Activated T-cell treated with anti-CD3 and anti-CD28 coated beads for 1 hour (primary cell): ENCODE measurements at places on chromosomes 3 and 15.

GRCh38 chr15:25894371-25894902 lies 31.3 kb upstream of the ATP10A start:
- no peak for DNase-seq

DNA sequence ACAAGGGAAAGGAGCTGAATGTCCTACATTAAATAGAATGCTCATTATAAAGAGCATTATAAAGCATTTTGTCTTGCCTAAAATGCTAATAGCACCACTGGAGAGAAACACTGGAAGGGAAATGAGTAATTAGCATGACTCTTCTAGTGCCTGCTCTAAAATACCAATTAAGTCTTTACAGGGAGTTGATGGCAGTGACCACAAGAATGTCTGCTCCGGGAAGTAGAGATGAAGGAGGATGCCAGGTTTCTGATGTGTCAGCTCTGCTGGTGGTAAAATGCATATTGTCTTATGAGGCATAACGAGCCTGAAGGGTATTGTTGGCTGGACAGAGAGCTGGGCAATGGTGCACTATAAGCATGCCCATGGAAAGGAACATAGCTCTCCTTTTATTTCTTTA lies 49.5 kb downstream of the MYLK start:
- no peak for DNase-seq

- DNase-seq, result no peak
Observed at GRCh38 chr15:41284427-41285177, 47.8 kb downstream of the OIP5 start.

- no peak for DNase-seq
Observed at GRCh38 chr15:67125589-67126502, 60.4 kb downstream of the SMAD3 start.

DNA sequence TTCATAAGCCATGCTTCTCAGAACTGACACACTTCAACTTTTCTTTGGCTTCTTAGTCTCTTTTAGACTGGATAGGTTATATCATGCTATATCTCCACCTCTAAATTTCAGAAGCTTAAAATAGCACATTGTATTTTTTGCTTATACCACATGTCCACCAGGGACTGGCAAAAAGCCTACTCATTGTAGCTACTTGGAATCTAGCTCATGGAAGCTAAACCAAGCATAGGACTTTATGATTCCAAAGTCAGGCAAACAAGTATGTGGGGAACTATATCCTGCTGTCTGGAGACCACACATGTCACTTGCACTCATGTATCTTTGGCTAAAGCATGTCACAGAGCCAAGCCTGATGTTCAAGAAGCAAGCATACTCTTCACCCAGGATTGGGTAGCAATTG lies 245.0 kb upstream of the RASGRP1 start:
- DNase-seq, result no peak

GRCh38 chr15:31605467-31605931 lies 278.9 kb downstream of the KLF13 start:
- no peak for DNase-seq

DNA sequence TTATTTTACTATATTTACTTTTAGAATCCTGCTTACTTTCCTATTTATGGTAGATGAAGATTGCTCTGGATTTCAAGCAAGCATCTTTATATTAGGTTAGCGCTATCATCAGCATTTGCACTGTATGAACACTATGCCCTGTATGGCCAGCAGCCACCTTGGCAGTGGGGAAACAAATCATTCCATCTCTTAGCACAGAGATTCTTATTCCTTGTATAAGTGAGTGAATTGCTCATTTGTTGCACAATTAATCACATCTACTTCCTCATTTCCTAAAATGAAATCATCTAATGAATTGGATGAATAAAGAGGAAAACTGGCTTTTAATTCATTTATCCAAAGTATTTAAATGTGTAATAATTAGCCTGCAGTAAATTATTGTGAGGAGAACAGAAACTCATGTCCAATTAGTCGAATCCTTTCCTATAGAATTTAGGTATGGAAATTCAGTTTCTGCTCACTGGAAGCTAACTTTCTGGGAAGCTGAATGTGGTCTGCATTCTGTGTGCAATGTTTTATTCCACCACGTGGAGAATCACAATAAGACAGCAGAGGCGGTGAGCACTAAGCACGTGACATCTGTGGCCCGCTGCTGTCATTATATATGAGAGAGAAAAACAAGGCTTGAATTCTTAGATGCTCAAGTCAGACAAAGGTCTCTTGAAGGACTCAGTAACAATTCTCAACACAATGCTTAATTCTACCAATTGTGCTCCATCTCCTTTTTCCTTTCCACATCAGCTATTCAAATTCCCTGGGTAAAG lies 93.4 kb downstream of the PEX5L start:
- no peak for DNase-seq

GRCh38 chr3:38602576-38603250 lies 46.8 kb downstream of the SCN5A start:
- DNase-seq, result no peak

DNA sequence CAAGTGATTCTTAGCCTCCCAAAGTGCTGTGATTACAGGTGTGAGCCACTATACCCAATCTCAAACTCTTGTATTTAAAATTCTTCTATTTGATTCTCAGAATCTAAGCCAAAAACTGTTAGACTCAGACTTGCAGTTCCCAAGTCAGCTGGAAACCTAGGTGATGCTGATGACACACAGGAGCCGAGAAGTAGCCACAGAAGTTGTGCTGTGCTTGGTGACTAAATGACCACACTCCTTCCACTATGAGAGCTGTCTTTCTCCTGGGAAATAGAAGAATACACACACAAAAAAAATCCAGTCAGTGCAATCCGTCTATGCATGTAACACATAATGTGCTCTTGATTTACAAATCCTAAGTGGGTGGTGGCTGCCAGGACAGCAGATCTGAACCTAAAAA lies 33.9 kb downstream of the ILDR1 start:
- no peak for DNase-seq

DNA sequence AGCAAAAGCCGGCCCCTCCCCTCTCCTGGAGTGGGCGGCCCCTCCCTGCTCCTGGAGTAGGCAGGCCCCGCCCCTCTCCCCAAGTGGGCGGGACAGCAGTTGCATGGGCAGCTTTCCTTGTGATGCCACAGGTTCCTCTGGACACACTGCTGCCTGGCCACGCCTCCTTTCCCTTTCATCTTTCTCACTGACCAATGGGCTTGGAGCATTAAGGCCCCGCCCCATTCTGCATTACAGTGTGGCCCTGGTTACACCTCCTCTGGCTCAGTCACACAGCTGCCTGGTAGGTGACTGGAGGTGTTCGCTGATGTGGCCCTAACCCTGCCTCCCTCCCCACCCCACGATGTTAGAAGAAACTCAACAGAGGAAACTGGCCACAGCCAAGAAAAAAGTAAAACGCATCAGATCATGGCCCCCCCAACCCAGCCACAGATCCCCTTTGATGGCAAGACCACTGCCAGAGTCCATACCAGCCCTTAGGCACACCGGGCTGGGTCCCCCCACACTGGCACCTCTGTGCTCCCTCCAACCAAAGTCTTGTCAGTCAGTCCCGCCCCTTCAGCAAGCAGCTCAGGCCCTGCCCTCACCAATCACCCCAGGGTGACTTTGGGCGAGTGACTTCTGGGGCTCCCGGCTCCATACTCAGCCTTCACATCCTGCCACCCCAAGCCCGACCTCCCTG lies 84.3 kb downstream of the ADAMTS7 start:
- no peak for DNase-seq

DNA sequence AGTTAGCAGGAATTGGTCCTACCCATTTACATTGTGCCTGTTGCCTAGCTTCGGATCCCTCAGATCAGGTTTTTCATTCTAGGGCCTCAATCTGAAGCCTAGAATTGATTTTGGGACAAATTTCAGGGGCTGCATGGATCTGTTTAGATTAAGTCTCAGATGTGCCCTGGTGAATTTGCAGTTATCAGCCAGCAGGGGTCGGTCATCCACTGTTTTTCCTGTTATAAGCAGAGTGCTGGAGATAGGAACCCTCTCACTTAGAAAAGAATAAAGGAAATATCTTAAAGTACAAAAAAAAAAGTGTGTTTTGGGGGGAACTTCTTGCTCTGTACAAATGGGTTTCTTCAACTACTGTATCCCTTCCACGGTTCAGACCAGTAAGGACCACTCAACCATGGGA lies 212.5 kb downstream of the BCHE start:
- DNase-seq, result no peak

DNA sequence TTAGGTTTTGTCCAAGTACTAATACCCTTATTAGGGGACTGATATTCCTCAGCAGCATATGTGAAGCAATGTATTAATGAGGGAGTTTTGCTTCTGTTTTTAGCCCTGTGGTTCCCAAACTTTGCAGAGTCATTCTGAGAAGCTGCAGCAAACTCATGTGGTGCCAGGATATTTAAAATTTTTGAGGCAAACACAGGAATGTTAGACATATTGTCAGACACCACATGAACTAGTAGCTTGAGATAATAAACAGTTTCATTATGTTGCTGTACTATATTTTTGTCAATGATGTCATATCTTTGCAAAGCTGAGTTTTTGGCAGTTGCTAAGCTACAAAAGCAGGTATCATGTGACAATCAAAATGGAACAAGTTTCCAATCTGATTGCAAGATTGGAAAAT lies 36.6 kb downstream of the ATP6V1A start:
- no peak for DNase-seq

- DNase-seq, result no peak
Observed at GRCh38 chr3:105865867-105866350, 2.9 kb downstream of the CBLB start.

GRCh38 chr3:87867001-87867400 lies 191.8 kb downstream of the CGGBP1 start:
- no peak for DNase-seq

GRCh38 chr3:32699429-32699828 lies 14.4 kb downstream of the CNOT10 start:
- DNase-seq, result no peak

DNA sequence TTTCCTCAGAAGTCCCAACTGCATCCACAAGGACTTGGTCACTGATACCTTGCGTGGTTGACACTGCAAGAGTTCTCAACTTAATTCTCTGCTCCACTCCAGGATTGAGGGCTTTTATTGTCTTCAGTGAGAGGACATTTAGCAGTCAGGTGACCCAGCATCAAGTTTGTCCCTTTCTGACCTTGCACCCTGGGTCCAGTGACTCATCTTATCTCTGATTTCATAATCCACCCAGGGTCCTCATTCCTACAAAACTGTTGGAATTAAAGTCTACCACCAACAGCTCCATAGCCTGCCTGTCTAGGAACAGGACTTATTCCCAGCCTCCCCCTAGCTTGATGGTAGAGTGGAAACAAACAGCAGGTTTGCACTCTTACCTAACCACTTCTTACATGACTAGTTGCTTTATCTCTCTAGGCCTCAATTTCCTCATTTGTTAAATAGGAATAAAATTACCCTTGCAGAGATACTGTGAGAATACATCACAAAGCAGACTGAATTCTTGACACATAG lies 151.3 kb upstream of the LPP start:
- no peak for DNase-seq

- DNase-seq, result no peak
Observed at GRCh38 chr3:59831394-59831793, 781.6 kb upstream of the CFAP20DC start.

DNA sequence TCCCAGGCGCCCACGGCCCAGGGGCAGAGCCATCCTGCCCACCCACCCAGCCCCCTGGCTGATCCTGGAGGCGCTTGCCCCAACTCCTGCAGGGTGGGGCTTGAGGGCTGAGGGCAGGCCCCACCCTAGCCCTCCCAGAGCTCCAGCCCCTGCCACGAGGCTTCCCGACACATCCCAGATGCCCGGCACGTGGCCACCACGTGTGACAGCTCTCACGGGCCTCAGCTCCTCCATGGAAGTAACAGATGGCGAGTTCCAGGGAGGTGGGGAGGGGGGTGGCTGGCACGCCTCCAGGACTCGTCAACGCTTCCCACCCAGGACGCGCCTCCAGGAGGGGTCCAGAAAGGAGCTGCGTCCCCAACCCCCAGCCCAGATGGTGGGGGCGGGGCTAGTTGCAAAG lies 29.1 kb downstream of the PLXND1 start:
- no peak for DNase-seq
